ENCODE measurements at places on chromosomes 11 and 22.
A peak's percentile ranks its signal among the peaks of the same experiment; 100 is the strongest.

GRCh38 chr22:23253475-23254055, 73.3 kb downstream of the BCR start:
- no peak for DNase-seq

- DNase-seq, result peak; percentile 74
Observed at GRCh38 chr11:59550842-59551658, 39.7 kb downstream of the OR4D9 start.

DNA sequence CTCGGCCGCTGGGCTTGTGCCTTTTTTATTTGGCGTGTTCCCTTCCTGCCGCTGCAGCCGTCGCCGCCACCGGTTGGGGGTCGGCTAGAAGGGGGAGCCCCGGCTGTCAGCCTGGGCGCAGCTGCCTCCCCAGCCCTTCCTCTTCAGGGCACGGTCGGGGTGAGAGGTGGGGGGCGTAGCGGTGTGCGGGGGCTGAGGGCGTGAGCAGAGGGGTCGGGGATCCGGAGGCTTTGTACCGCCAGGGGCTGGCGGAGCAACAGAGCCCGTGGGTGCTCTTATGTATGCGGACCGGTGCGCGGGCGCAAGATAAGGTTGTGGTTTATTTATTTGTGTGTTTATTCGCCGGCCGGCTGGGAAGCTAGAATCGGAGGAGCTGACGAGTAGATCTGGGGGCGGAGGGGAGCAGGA, 477 bp downstream of the ZBTB16 start:
- DNase-seq, result no peak

- no peak for DNase-seq
Observed at GRCh38 chr22:46726986-46727317, 11.1 kb downstream of the CERK start.

- DNase-seq, result no peak
Observed at GRCh38 chr11:14554959-14555358, 34.8 kb upstream of the PSMA1 start.

DNA sequence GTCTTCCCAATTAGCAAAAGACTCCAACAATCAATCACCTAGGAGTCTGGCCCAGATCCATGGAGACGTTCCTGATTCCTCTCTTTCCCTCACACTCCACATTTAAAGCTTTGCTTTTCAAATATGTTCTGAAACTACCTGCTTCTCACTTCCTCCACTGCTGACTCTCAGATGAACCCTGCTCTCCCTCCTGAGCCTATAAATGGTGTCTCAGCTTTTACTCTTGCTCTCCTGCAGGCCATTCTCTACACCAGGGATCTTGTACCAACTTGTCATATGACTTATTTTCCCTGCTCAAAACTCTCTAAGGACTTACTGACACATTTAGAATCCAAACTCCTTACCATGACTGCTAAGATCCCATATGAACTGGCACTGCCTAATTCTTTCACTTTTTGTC, 138.4 kb upstream of the DDI1 start:
- DNase-seq, result no peak

DNA sequence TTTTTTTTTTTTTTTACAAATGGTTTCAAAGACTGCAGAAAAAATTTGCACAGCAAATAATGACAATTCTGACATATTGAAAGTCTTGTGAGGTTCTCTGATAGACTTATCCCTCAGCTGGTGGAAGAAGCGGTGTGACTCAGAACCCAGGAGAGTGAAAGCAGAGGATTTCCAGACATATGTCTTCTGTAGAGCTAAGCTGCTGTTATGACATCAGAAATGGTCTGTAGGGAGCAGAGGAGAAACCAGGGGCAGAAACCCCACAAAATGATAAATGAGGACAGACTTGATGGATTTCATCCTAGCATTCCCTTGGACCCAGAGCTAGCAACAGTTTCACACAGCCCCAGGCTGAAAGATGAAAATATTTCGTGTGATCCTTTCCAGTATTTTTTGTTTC, 582.6 kb downstream of the METTL15 start:
- DNase-seq, result no peak

- DNase-seq, result no peak
Observed at GRCh38 chr22:39601180-39601535, 30.6 kb downstream of the CACNA1I start.

GRCh38 chr11:130063451-130063850, 6.2 kb upstream of the APLP2 start:
- DNase-seq, result no peak

GRCh38 chr22:32796865-32797573, 4.5 kb upstream of the TIMP3 start:
- peak; percentile 33 for DNase-seq

DNA sequence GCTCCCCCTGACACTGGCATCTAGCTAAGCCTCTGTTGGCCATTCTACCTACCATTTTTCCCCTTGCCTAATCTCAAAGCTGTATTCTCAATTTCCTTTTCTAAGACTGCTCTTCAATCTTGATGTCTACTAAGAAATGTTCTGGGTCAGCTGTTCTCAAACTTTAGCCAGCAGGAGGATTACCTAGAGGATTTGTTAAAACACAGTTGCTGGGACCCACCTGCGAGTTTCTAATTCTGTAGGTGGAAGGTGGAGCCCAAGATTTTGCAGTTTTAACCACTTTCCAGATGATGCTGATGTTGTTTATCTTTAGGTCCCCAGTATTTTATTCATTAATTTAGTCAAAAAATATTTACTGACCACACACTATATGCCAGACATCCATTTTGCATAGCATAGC, 9.3 kb upstream of the ARHGAP42 start:
- no peak for DNase-seq

GRCh38 chr11:129959687-129960086, 42.9 kb downstream of the PRDM10 start:
- DNase-seq, result no peak

- no peak for DNase-seq
Observed at GRCh38 chr11:36007127-36007655, 63.3 kb downstream of the LDLRAD3 start.

DNA sequence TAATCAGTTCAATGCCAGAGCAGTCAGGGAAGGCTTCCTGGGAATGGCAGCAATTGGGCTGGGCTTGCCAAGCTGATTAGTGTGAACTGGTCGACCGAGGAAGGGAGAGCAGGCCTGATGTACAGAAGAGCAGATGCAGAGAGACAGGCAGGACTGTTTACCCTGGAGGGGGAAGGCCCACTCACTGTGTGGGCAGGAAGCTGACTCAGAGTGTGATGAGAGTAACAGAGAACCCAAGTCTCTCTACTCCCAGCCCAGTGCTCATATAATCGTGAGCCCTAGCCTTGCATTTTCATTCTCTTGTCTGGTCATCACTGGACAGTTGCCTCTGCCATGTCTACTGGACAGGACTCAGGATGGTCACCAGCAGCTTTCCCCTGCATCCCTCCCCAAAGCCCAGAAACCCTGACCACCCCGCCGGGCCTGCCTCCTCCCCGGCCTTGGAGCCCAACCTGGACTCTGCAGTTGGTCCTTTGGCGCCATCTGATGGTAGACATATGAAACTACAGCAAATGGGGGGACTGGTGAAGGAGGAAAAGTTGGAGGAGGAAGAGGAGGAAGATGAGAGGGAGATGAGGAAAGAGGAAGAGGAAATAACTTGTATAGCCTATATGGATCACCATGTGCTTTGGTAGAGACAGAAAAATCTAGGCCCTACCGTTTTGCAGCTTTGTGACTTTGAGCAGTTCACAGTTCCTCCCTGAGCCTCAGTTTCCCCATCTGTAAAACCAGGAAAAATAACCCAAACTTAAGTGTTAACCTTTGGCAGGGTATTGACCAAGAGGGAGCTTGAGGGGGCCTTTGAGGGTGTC, 43.4 kb upstream of the PRDM11 start:
- peak; percentile 35 for DNase-seq

- no peak for DNase-seq
Observed at GRCh38 chr11:1352696-1353382, 36.9 kb upstream of the BRSK2 start.

DNA sequence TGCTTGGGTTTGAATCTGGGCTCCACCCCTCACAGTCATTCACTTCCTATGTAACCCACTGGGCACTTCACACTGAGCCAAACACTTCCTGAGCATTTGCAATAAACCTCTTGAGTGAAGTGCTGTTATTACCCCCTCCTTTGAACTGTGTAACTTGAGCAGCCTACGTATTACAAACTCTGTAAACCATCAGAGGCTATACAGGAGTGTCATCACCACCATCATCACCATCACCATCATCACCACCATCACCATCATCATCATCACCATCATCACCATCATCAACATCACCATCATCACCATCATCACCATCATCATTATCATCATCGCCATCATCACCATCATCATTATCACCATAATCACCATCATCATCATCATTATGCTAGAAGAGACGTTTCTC, 18.4 kb downstream of the RTL6 start:
- DNase-seq, result no peak

- no peak for DNase-seq
Observed at GRCh38 chr11:61055776-61056175, 46.5 kb upstream of the CD5 start.

DNA sequence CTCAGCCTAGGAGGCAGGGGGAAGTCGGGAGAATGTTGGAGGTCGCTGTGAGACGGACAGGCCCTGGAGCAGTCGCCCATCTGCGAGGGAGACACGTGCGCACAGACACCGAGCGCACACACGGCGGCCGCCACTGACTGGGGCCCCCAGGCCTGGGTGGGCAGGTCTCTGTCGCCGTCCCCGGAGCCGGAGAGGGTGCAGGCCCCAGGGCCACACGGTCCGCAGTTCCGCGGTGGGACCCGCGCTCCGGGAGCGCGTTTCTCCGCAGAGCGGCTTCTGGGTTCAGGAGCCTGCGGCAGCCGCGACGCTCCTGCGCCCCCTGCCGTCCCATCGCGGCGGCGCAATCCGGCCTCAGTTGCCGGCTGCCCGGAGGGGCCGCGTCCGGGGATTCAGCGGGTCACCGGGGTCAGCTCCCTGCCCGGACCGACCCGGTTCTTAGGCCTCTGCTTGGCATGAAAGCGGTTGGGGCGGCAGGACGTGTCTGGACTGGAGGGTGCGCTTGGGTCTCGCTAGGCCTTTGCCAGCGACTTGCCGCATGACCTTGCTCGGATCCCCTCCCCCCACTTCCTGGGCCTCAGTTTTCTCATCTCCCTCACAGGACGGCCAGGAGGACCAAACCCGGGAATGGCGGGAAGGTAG, 31.2 kb downstream of the PDE2A start:
- DNase-seq, result peak; percentile 25

- no peak for DNase-seq
Observed at GRCh38 chr11:33574331-33574730, 126.3 kb downstream of the C11orf91 start.

DNA sequence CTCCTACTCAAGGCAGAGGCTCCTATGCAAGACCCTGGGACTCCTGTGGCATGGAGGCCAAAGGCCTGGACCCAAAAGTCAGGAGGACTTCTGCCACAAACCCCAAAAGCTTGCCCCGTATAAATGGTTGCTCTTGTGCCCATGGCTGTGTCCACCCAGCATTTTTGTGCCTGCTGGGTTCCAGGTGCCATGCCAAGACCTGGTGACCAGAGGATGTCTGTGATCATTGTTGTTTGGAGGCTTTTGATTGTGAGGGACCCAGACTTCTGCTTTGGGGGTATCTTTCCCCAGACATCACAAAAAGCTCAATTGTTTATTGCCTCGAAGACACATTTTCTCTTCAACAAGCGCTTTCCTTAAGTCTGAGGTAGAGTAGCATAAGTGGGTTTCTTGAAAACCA, 35.1 kb downstream of the C22orf31 start:
- DNase-seq, result no peak

- DNase-seq, result no peak
Observed at GRCh38 chr11:85787168-85787567, 23.8 kb downstream of the SYTL2 start.

- DNase-seq, result no peak
Observed at GRCh38 chr11:15199693-15200092, 85.0 kb downstream of the INSC start.

- DNase-seq, result no peak
Observed at GRCh38 chr22:19287889-19288288, 3.6 kb downstream of the CLTCL1 start.

- DNase-seq, result no peak
Observed at GRCh38 chr11:45889966-45890365, 4.5 kb downstream of the MAPK8IP1 start.

GRCh38 chr11:100788561-100789295, 101.6 kb downstream of the ARHGAP42 start:
- no peak for DNase-seq

DNA sequence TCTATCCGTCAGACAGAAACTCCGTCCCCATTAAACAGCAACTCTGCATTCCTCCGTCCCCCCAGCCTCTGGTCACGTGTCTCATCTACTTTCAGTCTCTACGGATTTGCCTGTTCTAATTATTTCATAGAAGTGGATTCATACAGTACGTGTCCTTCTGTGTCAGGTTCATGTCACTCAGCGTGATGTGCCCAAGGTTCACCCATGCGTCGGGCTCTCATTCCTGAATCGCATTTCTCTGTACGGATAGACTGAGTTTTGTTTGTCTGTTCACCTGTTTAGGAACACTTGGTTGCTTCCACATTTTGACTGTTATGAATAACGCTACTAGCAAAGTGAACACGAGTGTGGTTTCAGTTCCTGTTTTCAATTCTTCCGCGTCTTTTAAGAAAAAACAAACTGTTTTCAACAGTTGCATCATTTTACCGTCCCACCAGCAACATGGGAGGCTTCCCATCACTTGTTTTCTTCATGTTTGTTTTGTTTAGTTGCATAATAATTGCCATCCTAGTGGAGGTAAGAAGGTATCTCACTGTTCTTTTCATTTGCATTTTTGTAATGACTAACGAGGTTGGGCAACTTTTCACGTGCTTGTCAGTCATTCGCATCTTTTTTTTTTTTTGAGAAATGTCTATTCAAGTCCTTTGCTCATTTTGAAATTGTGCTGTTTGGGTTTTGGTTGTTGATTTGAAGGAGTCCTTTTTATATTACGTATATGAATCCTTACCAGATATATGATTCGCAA, 8.9 kb upstream of the NLRP6 start:
- DNase-seq, result no peak

- DNase-seq, result no peak
Observed at GRCh38 chr11:101003468-101003867, 126.1 kb downstream of the PGR start.

DNA sequence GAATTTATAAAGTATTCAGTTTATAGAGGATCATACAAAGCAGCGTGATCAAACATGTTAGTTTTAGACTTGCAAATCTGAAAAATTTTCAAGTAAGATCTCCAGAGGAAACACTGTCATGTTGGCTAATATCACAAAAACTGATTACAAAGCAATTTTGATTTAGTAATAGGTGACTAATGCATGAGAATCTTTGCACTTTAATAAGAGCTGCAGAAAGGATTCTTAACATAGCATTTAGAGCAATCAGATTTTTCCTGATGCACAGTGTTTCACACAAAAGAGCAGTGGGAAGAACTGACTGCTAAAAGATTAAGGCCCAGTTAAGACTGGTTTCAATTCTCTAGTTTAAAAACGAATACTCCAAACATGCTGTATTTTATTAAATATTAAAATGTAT, 321.2 kb downstream of the GUCY1A2 start:
- no peak for DNase-seq

DNA sequence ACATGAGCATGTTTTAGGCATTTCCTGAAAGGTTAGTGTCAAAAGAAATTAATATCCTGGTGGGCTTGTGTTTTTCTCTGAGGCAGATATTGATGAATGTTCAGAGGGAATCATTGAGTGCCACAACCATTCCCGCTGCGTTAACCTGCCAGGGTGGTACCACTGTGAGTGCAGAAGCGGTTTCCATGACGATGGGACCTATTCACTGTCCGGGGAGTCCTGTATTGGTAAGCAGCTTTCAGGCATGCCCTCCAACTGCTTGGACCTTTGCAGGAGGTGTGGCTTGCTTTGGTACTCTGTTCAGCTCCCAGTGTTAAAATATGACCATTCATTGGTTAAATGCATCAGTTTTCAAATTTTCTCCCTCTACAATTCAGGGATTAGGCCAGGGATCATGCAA, 658.6 kb upstream of the ANO5 start:
- no peak for DNase-seq

GRCh38 chr11:34680206-34680605, 59.3 kb downstream of the EHF start:
- no peak for DNase-seq

All from stimulated activated CD4-positive, alpha-beta T cell treated with anti-CD3 and anti-CD28 coated beads, TNF-alpha, amount 100 ng/mL, for 48 hours (primary cell).